ENCODE measurements at places on chromosomes 12 and 14. TPM values are rescaled to one million over a fixed set of nuclear protein-coding genes. Genes with fewer than 3 reads are reported as not detected.

Gene STYX
- 18.0 TPM for total RNA-seq

Gene CARMIL3
- 0.69 TPM for total RNA-seq

Gene NANOG
- not detected for total RNA-seq

Gene CELA1
- not detected for total RNA-seq

Gene RAB2B
- 38.3 TPM for total RNA-seq
